ENCODE measurements at places on chromosomes 2 and 18. TPM values are rescaled to one million over a fixed set of nuclear protein-coding genes. Genes with fewer than 3 reads are reported as not detected.

DNA sequence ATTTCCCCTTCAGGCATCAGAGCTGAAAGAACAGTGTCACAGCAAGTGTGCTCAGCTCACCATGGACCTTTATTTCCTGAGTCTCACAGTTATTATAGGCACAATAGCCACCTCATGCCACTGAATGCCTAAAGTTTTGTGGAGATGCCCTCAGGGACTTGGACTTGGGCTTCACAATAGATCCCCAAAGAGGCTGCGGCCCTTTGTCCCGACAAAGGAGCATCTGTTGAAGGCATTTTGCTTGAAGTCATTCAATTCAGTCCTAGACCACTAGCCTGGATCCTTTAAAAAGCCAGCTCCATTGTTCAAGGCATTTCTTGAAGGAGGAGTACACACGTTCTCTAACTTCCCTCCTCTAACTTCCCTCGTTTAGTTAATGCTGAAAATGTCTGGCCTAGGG is 125.4 kb downstream of the DCC start:
- no peaks in the 10 kb centered on the region for H3K4me1 ChIP-seq
- no peak overlapping the region for H3K27ac ChIP-seq
- H3K4me3 ChIP-seq: no peak overlapping the region
- H3K27me3 ChIP-seq: no peaks in the 10 kb centered on the region
- DNase-seq: no peak
- no peaks in the 10 kb centered on the region for H3K36me3 ChIP-seq

- no peaks in the 10 kb centered on the region for H3K27me3 ChIP-seq
- H3K36me3 ChIP-seq: no peaks in the 10 kb centered on the region
- DNase-seq: no peak
- no peak overlapping the region for H3K27ac ChIP-seq
- no peaks in the 10 kb centered on the region for H3K4me1 ChIP-seq
These were observed 77.2 kb upstream of the TXNDC2 start for GRCh38 chr18:9808295-9809241.

DNA sequence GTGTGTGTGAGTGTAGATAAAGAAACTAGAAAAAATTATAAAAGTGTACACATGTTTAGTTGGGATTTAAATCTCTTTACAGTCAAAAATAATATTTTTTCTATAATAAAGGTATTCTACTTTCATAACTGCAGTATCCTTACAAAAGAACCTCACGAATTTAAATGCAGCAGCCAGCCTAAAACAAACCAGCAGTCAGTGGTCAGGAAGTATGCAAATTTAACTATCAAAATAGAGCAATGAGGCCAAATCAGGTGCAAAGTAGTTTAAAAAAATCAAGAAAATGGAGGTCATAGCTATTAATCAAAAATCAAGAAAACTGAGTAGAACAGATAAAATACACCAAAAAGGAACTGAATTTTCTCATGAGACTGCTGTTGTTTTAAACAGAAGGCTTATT is 407.1 kb downstream of the CDH19 start:
- no peaks in the 10 kb centered on the region for H3K4me1 ChIP-seq
- no peaks in the 10 kb centered on the region for H3K27me3 ChIP-seq
- no peak overlapping the region for H3K4me3 ChIP-seq
- no peak overlapping the region for H3K27ac ChIP-seq

DNA sequence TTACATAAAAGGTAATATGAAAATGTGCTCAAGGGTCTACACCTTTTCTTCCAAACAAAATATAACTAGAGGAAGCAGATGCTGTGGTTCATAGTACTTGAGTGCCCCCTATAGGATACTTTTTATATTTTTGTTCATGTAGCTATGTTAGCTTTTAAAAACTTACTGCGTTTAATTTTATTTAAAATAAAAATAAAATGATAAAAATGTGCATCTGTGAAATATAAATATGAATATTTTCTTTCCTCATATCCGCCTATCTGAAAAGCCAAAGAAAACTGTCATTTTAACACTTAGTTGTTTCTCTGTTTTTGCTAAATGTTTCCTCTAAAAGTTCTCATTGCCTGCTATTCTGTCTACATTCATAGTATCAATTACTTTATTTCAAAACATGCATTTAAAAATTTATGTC is 9.6 kb upstream of the LRP1B start:
- no peak for DNase-seq
- no peaks in the 10 kb centered on the region for H3K4me1 ChIP-seq
- H3K27me3 ChIP-seq: no peaks in the 10 kb centered on the region
- H3K27ac ChIP-seq: no peak overlapping the region

GRCh38 chr2:235265348-235265965 is 228.4 kb upstream of the AGAP1 start:
- no peaks in the 10 kb centered on the region for H3K36me3 ChIP-seq
- no peak overlapping the region for H3K27ac ChIP-seq
- no peak for DNase-seq

SERPINB4 gene
- total RNA-seq: not detected

DNA sequence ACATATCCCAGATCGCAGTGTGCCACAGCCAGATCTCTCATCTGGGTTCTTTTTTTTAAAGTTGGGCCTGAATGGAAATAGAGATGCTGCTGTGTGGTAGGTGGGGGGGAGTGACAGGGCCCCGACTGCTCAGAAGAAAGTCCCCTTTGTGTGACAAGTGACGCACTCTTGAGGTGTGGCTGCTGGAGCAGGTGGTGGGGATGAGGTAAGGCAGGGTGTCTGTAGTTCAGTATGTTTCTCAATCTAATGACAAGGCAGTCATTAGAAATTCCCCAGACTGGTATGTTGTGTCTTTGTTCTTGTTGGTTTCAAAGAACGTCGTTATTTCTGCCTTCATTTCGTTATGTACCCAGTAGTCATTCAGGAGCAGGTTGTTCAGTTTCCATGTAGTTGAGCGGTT is 128.8 kb upstream of the TACR1 start:
- no peak for DNase-seq
- no peak overlapping the region for H3K4me3 ChIP-seq
- peaks cover 13% of the 10 kb centered on the region for H3K27me3 ChIP-seq
- H3K36me3 ChIP-seq: no peaks in the 10 kb centered on the region

DNA sequence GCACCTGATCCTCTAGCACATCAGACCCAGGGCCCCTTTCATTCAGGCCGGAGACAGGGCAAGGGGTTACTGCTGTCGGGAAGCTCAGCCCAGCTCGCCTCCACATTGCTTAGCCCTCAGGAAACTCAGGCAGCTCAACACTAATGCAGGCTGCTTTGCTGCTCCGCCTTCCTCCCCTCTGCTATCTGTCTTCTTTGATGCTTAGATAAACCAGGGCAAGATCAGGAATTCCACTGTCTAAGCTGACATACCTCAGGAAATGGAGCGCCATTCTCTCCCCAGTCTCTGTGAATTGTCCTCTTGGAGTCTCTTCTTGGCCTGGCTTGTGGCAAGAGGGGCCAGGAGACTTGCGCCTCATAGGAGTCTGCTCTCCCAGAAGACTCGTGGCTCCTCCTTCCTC is 25.5 kb upstream of the EXOC6B start:
- no peaks in the 10 kb centered on the region for H3K4me1 ChIP-seq
- no peak for DNase-seq
- no peak overlapping the region for H3K27ac ChIP-seq

DNA sequence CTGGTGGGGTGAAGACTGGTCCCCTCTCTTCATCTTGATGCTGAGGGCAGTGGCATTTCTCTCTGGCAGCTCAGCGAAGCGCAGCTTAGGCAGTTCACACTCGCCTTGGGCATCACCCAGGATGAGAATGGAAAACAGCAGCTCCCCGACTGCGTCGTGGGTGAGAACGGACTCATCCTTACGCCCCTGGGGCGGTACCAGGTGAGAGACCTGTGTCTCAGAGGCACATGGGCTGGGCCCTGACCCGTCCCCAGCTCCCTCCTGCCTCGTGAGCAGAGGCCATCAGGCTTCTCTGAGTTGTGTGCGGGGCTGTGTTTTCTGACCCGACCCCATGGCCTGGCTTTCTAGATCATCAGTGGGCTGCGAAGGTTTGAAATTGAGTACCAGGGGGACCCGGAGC is 8.2 kb upstream of the CCDC74A start:
- no peak for DNase-seq
- H3K27ac ChIP-seq: no peak overlapping the region
- H3K4me1 ChIP-seq: no peaks in the 10 kb centered on the region
- H3K4me3 ChIP-seq: no peak overlapping the region
- peaks cover 21% of the 10 kb centered on the region for H3K36me3 ChIP-seq

DNA sequence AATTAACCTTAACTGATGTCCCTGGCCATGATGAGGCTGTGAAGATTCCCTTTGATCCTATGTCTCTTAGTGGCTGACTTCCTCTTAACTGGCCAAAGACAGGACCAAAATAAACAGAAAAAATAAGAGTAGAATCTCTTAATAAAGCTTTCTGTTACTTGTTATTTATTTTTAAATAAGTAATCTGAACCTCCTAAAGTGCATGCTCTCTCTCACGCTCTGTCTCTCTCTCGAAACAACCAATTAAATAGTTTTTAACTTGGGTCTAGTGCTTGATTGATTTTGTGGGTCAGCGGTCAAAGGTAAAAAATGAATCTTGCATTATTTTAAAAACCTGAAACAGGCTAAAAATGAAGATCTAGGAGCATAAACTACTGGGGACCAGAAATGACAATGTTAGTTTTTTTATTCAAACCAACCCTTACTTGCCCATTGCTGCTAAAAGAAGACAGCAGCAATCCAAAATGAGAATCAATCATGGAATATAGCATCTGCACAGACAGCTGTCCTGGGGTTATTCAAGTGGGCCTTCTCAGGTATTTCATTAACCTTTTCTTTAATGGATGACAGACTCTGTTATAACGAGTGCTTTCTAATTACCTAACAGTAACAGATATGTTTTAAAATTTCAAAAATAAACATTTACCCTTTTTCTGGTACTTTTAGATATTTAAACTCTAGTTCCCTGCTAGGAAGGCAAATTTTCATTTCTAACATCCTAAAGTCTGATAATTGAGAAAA is 11.2 kb downstream of the GAREM1 start:
- no peak overlapping the region for H3K4me3 ChIP-seq
- no peak overlapping the region for H3K27ac ChIP-seq
- no peak for DNase-seq
- H3K27me3 ChIP-seq: peaks cover 27% of the 10 kb centered on the region
- no peaks in the 10 kb centered on the region for H3K36me3 ChIP-seq
